Uterus (tissue), 4 donors: ENCODE measurements at places on chromosomes 2 and 18. TPM values are rescaled to one million over a fixed set of nuclear protein-coding genes. Genes with fewer than 3 reads are reported as not detected.

DPP4 gene
- 4.8 TPM for total RNA-seq

VSNL1 gene
- total RNA-seq, result 1.8 TPM

DNA sequence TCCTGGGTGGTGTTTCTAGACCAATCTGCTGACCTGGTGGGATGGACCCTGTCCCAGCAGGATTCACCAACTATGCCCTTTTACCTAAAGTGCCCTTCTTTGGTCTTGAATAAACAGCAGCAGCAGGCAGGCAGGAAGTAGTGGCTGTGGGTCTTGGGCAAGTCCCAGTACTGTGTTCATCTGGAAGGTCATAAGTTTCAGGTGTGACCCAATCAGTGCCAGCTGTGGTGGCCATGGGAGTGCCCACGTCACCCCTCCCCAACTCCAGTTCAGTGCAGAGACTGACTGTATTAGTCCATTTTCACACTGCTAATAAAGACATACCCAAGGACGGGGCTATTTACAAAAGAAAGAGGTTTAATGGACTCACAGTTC lies 148.3 kb upstream of the SRD5A2 start:
- no peak for DNase-seq

DNA sequence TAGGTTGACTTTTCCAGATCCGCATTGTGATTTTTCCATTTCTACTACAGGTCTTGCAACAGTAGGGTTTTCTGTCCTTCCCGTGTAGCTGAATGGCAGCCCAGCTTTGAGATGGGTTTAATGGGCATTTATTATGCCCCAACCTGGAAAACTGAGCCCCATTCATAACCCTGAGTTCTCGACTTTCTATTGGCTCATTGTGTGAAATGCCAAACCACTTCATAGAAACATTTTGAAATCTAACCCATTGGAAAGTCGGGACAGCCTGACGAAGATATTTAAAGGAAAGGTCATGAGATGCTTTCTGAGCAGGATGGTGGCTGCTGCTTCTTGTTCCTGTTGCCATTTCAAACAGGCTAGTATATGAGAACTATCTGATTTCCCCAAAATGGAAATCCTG lies 203.5 kb downstream of the ZFP36L2 start:
- DNase-seq, result no peak
